ENCODE measurements at places on chromosomes 16 and 17.

GRCh38 chr17:44489581-44489980 lies 13.6 kb downstream of the GPATCH8 start:
- DNase-seq, result no peak

DNA sequence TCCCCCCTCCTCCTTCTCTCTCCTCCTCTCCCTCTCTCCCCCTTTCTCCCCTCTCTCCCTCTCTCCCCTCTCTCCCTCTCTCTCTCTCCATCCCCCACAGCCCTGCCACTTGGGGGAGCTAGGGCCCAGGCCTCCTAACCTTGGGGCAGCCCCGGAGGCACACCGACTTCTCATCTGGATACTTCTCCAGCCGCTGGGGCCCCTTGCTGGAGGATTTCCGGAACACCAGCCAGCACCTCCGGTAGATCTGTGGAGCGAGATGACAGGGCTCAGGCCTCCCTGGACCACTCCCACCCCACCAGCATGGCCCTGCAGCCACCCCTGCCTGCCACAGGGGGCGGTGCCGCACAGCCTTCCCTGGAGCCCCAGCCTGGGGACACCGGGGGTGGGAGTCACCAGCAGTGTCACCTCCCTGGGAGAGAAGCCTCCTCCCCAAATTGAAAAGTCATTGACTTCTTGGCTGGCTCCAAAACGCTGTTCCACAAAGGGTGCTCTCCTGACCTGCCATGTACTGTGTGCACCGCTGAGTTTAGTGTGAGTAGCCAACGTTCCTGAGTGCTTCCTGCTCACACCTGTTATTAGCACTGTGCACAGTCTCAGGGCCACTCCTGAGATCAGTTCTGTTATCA lies 10.5 kb downstream of the DOK4 start:
- no peak for DNase-seq

GRCh38 chr16:30941600-30942425 lies 7.1 kb upstream of the ORAI3 start:
- DNase-seq, result no peak

- DNase-seq, result no peak
Observed at GRCh38 chr17:13001991-13002615, 15.7 kb downstream of the ELAC2 start.

GRCh38 chr16:86990451-86990850 lies 326.7 kb downstream of the C16orf95 start:
- no peak for DNase-seq

DNA sequence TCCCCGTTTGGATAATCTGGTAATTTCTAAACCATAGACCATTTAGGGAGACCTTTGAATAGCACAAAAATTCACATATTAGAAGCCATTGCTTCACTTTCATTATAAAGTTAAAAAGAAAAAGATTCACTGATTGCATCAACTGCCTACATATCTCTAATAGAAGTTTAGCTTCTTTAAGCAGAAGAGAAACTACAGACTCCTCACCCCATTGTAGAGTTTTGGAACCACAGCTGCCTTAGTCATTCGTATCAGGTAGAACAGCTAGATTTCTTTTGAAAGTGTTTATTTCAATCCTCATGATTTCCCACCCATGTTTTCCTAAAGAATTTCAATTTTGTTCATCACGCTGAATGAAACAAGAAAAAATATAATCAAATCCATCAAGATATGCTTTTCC lies 144.8 kb downstream of the CDH8 start:
- DNase-seq, result no peak

DNA sequence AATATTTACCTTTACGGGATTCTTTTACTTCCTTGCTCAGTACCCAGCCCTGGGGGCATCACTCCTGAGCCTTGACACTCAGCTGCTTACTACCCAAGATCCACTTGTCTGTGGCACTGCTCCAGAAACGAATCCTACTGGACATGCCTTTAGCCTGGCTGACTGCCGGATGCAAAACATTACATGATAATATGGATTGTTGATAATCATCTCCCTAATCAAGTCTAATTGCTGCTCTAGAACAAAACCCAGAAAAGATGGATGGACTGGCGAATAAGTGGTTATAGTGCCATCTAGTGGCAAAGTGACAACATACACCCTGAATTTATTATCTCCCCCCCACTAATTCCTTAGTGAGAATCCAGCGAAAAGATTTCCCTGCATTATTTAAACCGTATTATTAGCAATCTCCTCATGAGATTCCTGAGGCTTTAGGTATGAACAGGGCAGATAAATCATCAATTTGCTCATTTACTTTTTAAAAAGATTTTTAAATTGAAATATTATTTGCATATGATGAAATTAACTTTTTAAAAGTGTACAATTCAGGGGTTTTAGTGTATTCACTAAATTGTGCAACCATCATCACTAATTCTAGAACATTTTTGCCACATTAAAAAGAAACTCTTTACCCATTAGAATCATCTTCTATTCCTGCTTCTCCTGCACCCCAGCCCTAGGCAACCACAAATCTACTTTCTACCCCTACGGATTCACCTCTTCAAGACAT lies 61.6 kb downstream of the RGS9 start:
- DNase-seq, result no peak
